ENCODE measurements at places on chromosomes 2 and 18.
A peak's percentile ranks its signal among the peaks of the same experiment; 100 is the strongest.

DNA sequence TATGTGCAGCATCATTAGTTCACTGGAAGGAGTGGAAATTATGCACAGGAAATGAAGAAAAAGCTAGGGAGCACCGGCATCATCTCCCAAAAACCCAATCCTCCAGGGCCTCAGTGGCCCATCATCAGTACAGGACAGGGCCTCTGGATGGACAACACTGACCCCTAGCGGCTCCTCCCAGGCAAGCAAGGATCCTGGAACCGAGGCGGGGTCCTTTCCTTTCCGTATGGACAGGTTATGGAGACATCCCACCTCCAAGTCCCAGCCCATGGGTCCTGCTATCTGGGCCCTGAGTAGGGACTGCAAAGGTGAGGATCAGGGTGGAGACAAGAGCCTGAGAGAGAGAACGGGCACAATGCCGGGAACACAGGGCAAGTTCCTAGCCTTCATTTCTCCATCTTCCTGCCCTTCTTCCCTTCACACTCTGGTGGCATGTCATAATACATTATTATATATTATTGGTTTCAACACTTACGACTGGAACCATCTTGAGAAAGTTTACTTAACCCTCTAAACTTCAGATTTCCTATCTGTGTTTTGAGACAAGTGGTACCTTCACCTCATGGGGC lies 68.2 kb downstream of the ZNF516 start:
- no peak for DNase-seq

GRCh38 chr2:126359494-126359893 lies 296.5 kb upstream of the GYPC start:
- DNase-seq, result peak; percentile 5

- DNase-seq, result no peak
Observed at GRCh38 chr18:62325806-62326645, 916 bp downstream of the TNFRSF11A start.

DNA sequence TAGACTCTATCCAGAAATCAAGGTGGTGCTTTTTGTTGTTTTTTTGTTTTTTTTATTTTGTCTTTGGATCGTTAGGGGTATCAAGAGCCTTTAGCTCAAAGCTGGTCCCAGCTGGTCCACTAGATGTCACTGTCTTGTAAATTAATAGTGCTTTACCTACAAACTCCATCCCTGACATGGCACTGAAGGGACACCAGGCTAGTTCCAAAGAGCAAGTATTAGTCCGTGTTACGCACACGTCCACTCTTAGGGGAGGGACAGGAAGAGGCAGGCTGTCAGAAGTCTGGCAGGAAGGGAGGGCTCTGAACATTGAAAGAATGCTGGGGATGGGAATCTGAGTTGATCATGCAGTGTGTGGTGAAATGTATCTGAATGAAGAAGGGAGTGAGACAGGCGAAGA lies 85.9 kb upstream of the CCBE1 start:
- peak; percentile 75 for DNase-seq

DNA sequence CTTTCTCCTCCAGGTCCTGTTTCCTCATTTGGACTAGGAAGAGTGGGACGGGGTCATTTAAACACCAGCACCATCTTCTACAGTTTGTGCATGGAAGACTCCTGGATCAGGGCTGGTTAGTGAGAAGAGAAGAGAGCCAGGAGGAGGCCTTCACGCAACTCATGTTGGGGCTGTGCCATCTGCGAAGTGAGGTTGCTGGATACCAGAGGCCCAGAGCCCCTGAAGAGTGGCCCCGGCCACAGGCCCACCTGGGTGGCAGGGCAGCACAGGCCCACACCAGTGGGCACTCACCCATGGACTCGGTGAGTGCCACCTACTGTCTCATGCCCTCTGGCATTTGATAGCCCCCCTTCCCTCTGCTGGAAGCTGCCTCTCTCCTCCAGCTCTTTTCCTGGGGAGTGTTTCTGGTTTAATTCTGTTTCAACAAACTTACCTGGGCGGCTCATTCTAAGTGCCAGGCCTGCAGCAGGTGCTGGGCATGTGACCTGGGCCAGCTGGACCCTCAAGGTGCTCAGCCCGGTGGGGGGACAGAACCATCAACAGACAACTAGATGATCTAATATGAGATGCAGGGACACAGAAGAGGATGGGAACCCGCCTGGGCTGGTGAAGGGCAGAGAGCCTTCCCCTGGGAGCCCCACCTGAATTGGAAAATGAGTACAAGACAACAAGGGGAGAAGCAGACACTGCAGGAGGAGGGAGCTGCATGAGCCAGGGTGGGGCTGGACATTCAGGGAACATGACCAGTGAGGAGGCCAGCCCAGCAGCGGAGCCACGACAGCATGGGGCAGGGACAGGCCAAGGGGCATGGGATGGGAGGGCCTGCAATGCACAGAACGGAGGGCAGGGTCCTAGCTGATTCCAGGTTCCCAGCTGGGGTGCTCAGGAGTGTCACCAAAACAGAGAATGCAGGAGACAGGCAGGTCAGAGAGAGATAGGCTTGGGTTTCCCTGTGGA lies 70.6 kb downstream of the MARCO start:
- DNase-seq, result no peak

- DNase-seq, result no peak
Observed at GRCh38 chr18:31688606-31689005, 4.2 kb upstream of the B4GALT6 start.

GRCh38 chr18:6891788-6892187 lies 162.3 kb downstream of the ARHGAP28 start:
- DNase-seq, result no peak

GRCh38 chr18:31410716-31411483 lies 34.3 kb downstream of the DSG4 start:
- DNase-seq, result no peak

DNA sequence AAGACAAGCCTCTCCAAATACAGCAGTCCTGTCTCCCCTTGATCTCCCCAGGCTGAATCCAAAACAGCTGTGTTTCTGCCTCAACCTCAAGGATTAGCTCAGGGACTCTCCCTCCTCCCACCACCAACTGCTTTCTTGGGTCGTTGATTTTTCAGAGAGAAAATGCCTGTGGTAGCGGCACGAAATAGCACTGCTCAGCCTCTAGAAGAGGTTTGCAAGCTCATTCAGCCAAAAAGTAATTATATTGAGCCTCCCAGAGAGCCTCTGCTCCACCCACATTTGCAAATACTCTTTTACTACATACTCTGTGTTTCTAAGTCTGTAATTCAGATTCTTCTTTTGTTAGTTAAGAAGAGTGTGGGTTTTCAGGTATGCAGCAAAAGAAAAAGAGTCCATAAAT lies 396.4 kb upstream of the TNP1 start:
- DNase-seq, result peak; percentile 67

DNA sequence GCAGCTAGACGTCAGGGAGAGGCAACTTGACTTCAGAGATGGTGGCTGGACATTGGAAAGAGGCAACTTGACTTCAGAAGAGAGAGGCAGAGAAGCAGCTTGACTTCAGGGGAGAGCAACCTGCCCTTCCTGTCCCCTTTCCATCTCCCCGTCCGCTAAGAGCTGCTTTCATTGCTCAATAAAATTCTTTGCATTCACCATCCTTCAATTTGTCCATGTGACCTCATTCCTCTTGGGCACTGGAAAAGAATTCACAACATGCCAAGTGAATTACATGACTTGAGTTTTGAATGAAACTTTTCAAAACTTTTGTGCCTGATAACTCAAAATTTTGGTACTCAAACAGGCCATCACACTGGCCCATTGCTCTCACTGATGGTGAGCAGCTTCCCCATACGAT lies 158.9 kb downstream of the DPP4 start:
- no peak for DNase-seq

DNA sequence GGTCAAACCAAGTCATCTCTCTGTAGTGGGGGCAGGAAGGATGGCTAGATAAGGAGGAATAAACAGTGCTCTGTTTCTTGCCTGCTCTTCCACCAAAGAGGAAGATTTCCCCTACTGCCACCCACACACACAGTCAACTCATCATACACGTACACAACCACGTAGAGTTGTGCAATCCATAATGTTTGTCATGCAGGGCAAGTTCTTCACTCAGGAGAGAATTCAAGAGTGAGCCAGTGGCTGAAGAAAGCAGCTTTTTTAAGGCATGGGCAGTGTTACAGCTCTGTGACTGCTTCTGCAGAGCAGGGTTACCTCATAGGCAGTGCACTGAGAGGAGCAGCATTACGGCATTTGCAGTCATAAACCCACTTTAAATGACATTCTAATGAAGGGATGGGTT lies 283.0 kb downstream of the RND3 start:
- peak; percentile 14 for DNase-seq

GRCh38 chr2:26925100-26925791 lies 45.2 kb upstream of the MAPRE3 start:
- DNase-seq, result no peak

- no peak for DNase-seq
Observed at GRCh38 chr2:228916416-228917090, 354.5 kb downstream of the PID1 start.

DNA sequence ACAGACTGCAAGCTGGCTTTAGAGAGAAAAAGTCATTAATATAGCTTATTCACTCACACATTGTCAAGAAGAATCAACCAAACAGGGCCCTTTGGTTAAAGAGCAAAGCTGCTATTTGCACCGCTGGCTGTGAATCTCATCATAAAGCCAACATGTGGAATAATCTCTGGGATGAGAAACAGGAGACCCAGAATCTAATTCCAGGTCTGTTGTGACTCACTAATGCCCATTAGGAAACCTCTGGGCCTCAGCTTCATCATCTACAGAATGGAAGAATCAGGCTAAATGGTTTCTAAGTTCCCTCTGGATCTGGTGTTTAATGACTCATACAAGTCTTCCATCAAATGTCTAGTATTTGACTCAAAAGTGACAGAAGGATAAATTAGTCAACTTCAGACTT lies 591.7 kb upstream of the DDX18 start:
- DNase-seq, result no peak

DNA sequence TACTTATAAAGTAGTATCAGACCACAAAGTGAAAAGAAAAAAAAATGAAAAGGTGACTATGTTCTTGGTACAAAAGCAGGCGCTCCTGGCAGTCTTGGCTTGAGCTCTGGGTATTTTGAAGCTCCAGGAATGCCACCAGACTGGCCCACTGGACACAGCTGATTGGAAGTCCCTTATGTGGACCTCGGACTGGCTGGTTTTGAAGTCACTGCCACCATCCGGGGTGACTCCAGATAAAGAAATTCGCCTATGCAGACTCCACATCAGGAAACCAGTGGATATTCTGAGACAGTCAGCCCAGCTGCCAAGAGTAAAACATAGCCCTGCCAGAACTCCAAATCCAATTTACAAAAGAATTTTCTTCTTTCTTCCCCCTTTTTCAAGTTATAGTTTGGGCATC lies 28.0 kb downstream of the ACKR3 start:
- DNase-seq, result no peak

DNA sequence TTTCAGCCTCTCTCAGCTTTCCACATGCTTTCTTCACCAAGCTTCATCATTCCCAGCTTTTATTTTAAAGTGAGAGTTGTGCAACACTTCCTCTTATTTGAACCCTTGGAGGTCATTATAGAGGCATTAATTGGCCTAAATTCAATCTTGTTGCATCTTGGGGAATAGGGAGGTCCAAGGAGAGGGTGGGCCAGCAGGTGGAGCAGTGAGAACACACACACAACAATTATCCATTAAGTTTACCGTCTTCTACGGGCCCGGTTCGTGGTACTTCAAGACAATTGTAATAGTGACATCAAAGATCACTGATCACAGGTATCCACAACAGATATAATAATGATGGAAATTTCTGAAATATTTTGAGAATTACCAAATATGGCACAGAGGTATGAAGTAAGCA lies 457.2 kb upstream of the SMIM21 start:
- no peak for DNase-seq

DNA sequence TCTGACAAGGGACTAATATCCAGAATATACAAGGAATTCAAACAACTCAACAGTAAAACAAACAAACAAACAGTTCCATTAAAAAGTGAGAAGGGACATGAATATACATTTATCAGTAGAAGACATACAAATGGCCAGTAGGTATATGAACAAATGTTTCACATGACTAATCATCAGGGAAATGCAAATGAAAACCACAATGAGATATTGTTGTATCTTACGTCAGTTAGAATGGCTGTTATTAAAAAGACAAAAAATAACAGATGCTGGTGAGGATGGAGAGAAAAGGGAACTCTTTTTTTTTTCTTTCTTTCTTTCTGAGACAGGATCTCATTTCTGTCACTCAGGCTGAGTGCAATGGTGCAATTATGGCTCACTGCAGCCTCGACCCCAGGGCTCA lies 175.5 kb downstream of the CAMKMT start:
- no peak for DNase-seq

DNA sequence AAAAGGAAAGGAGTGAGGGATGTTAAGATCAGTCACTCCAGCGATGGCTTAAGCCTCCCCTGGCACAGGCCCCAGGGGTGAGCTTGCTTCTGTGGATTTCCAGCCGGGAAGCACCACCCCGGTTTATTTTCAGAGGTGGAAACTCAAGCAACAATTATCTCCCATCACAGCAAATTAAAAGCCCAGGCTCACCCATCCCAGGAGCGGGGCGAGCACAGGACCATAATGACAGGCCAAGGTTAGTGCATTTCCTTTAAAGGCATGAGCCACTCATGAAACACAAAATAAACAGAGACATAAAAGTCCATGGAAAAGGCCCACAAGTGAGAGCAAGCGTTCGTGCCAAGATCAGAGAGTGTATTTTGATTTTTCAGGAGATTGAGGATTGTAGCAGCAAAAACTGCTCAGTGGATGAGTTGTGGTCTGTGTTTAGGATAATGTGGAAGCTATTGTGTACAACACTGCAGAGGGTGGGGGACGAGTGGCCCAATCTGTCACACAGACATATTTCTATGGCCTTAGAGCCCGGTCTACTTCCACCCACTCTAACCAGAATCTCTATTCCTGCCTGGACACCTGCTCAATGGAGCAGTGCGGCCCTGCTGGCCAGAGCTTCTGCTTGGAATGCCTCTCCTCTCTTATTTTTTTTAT lies 111.4 kb upstream of the CDC42EP3 start:
- no peak for DNase-seq

- no peak for DNase-seq
Observed at GRCh38 chr2:181836583-181836982, 54.9 kb upstream of the ITPRID2 start.

GRCh38 chr2:195535911-195536522 lies 121.0 kb upstream of the SLC39A10 start:
- DNase-seq, result no peak

DNA sequence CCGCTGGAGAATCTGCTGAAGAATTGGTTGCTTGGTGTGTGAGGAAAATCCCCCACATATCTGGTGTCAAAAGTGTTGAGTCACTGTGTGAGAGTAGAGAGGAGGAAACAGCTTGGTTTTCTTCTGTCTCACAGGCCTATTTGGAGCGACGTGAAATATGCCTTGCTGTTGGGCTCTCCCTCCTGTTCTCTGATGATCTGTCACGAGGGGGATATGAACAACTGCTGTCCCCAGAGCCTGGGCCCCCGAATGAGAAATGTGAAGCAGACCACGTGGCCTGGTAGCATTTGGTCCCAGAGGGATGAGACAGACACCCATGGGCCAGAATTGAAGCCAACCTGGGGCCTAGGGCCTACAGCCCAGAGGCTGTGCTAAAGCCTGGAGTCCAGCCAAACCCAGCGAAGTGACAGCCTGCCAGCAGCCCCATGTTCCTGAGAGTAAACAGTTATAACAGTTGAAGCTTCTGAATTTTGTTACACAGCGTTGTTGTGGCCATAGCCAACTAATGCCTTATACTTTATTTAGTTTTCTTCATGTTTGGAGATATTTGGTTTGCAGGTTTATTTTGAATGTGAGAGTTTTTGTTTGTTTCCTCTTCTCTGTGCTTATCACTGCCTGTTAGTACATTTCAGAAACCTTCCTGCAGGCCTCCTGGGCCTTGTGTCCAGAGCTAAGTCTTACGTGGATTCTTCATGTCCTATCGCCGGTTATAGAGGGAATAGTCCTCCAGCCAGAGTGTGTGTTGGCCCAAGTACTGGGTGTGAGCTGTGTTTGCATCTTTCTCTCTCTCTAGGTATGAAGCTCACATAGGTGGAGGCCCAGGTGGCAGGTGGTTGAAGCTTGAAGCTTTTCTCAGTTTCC lies 18.7 kb upstream of the COLEC12 start:
- DNase-seq, result peak; percentile 27

Measured in kidney glomerular epithelial cell (primary cell).